Aorta (tissue), 5 donors: ENCODE measurements at places on chromosomes 7 and 10.

DNA sequence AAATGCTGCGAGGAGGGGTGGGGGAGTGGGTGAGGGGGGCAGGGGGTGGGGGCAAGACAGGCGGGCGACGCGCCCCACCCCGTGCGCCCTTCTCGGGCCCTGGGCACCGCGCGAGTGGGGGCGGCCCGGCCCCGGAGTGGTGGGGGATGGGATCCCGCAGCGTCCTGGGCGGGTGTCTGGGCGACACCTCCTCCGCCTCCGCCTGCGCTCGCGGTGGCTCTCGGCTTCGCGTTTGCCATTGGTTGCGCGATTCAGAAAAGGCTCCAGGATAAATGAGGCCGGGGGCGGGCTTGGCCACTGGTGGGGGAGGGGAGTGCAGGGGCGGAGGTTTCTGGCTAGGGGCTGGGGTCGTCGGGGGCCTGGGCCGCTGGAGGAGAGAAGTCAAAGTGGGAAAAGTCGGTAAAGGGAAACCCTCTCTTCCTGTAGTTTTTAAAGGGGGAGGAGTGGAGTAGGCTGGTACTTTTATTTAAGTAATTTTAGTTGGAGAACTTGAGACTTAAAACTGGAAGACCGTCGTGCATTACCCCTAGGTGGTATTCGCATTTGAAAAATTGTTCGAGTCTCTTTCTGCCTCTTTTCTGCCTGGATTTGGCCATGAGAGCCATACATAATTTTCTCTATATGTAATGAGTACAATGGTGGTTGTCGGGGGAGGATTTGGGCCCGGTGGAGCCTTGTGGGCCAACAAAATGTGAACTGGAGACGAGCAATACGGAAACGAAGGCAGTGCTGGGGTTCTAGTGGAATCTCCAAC is 992 bp upstream of the IGF2BP3 start:
- DNase-seq, result no peak

GRCh38 chr7:32616625-32617024 is 121.3 kb downstream of the AVL9 start:
- peak; percentile 76 for DNase-seq

- no peak for DNase-seq
Measured at GRCh38 chr7:155644971-155645509, 579 bp downstream of the RBM33 start.

DNA sequence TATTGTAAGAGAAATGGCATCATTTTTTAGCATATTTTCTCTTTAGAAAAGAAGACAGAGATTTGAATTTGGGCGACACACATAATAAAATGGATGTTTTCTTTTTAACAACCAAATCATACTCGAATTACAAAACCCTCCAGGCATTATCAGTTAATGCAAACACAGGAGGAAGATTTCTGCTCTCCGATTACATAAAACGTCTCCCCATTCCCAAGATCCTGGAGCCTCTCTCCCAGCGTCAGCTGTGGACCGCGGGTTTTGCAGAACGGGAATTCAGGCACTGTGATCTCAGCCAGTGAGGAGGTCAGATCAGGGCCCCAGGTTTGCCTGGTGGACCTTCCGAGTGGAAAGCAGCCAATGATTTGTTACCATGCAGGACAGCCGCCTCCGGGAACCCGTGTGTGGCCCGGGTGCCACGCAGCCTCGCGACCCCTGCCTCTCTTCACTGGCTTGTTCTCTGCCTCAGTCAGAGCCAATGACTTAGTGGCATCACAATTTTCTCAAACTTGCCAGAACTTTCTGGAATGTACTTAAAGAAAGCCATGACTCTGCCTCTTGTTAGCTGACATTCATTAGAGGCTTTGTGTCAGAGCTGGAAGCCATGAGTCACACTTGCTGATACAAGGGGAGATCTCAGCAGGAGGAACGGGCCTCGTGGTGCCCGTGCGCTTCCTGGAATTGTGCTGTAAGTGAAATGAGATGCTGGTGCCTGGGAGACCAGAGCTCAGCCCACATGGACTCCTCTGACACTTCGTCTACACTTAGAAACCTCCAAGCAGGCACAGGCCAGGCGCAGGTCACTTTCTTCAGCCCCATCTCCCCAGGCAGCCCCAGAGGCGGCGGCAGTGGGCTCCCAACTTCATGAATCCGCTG is 246.1 kb downstream of the KLF6 start:
- peak; percentile 80 for DNase-seq

GRCh38 chr7:95052566-95053094 is 145.2 kb downstream of the PPP1R9A start:
- DNase-seq, result no peak

DNA sequence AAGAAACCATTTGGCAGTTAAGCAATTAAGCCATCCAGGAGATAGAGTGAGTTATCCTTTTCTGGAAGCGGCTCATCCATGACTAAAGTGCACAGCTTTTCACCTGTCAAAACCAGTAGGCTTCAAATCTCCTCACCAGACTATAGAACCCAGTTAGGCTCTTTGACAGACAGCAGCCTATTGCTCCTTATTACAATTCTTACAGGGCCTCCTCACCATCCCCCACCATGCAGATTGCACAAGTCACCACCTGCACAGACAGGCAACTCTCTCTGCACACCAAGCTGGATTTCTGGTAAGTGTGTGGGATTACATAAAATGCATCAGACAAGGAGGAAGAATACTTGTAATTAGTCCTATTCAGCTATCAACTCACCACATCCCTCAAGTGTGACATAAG is 301.6 kb downstream of the SNX13 start:
- no peak for DNase-seq

- DNase-seq, result peak; percentile 82
Measured at GRCh38 chr10:76902949-76903348, 734.7 kb downstream of the KCNMA1 start.

DNA sequence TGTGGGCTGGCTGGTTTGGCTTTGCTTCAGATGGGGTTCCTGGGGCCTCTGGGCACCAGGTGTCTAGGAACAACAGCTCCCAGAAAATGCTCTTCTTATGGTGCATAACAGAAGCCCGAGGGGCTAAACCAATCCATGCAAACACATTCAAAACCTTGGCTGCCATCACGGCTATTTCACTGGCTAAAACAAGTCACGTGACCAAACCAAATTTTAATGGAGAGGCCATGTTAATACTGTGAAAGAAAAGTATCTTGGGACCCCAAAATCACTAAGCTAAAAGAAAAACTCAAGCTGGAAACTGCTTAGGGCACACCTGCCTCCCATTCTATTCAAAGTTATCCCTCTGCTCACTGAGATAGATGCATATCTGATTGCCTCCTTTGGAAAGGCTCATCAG is 19.1 kb upstream of the KCNK18 start:
- no peak for DNase-seq

GRCh38 chr7:80632139-80632538 is 6.3 kb upstream of the CD36 start:
- no peak for DNase-seq

DNA sequence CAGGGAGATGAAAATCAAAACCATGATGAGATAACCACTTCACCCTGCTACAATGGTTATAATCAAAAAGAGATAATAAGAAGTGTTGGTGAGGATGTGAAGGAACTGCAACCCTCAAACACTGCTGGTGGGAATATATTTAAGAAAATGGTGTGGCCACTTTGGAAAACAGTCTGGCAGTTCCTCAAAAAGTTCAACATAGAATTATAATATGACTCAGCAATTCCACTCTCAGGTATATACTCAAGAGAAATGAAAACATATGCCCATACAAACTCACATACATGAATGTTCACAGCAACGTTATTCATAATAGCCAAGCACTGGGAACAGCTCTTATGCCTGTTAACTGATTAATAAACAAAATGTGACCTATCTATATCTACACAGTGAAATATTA is 104.8 kb downstream of the SLC25A13 start:
- DNase-seq, result no peak

GRCh38 chr10:90859321-90859751 is 1.5 kb upstream of the HTR7 start:
- no peak for DNase-seq

DNA sequence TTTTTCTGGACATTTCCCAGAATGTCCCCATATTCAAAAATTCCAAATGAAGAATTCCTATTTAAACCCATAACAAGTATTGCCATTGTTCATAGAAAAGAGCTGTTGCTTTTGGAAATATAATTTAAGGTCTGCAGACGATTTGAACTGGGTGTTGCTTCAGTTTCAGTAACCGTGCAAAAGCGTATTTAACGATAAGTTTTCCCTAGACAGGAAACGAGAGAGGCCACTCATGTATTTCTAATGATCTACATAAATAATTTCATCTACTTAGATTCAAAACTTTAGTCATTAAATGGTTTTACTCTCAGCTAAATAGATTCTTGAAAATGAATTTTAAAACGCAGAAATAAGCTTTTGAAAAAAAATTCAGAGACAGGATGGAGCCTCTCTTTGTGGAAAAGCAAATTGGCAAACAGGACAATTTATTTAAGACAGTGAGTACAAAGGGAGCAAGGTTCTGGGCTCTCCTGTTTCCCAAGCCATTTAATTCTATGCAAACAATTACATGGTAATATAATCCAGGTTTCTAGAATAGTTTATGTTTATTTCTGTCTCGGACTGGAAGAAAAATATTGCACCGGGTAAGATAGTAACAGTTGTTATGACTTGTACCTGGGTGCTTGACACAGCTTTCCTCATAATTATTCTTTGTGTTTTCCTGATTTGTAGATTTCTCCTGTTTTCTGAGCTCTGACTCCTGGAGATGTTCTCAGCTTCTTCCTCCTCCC is 263.0 kb downstream of the BAMBI start:
- no peak for DNase-seq

DNA sequence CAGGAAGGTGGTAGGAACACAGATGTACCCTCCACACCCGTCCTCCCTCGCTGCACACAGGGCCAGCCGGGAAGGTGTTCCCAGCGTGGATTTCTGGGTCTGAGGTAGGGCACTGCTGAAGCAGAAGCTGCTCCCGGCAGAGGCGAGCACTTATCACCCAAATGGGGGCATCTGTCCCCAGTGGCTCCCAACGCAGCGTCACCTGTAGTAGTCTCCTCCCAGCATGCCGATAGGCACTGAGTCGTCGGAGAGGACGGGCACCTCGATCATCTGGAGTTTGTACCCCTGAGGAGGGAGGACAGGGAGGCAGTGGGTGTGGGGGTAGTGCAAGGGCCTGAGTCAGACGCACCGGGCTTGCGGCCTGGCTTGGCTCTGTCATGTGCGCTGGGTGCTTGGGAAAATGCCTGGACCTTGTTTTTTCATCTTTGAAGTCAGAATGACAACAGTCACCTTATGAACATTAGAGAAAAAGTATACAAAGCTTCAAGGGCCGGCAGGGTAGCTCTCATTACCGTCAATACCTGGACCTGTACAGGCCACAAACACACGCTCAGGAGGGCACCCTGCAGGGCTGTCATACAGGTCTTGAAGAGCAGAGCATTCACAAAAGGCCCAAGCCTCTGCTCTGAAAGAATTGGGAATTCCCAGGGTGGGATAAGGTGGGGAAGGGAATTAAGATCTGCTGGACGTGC is 3.1 kb upstream of the PYROXD2 start:
- DNase-seq, result no peak

GRCh38 chr7:80330434-80330833 is 181.4 kb downstream of the GNAT3 start:
- DNase-seq, result no peak
